ENCODE measurements at places on chromosomes 5 and 9.

- no peak for DNase-seq
Observed at GRCh38 chr5:177343777-177344176, 7.7 kb downstream of the LMAN2 start.

- DNase-seq = no peak
Observed at GRCh38 chr9:107935931-107936330, 446.4 kb upstream of the KLF4 start.

- no peak for DNase-seq
Observed at GRCh38 chr5:51185850-51186329, 197.4 kb upstream of the ISL1 start.

DNA sequence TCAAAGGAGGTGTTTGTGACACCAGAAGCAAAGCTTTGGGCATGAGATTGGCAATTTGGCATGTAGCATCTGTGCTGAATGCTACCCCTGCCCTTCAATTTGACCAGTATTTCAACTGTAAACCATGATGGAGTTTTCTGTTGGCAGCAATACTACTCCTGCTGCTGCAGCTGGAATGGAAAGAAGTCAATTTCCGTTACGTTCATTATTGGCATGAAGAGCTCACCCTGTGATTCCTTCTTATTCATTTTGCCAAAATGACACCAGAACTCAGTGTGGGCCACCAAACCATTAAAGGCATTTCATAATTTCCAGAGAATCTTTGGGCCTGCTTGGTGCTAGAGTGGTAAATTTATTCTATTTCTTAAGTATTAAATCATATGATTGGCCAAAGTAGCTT is 433.1 kb upstream of the DMAC1 start:
- DNase-seq = no peak

- DNase-seq = no peak
Observed at GRCh38 chr9:76759732-76760131, 4.5 kb upstream of the PCA3 start.

All from activated T-cell treated with anti-CD3 and anti-CD28 coated beads, Interleukin-2, amount 50 U/mL, for 48 hours (primary cell).